ENCODE measurements at places on chromosomes 3 and 15. TPM values are rescaled to one million over a fixed set of nuclear protein-coding genes. Genes with fewer than 3 reads are reported as not detected.
A peak's percentile ranks its signal among the peaks of the same experiment; 100 is the strongest.

The CYP8B1 gene
- polyA plus RNA-seq: not detected

The PDZRN3 gene
- polyA plus RNA-seq: 5.0 TPM

The CACNA2D2 gene
- polyA plus RNA-seq: 19.5 TPM

GRCh38 chr15:36921484-36922091 lies 178.8 kb downstream of the MEIS2 start:
- no peak for DNase-seq

DNA sequence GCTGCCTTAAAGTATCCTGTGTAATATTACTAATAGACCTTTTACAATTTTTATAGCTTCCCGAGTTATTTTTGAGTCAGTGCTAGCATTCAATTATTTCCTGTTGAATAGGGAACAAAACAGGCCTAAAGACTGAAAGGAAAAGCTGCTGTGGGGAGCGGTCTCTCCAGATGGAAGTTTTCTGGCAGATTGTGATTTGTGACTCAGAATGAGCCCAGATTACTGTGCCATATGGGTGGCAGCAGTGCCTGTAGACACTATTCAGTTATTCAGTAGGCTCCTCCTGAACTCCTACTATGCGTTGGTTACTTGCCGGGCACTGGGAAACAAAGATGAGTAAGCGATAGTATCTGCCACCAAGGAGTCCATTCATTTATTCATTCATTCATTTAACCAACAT lies 211.8 kb downstream of the CHST2 start:
- no peak for DNase-seq

DNA sequence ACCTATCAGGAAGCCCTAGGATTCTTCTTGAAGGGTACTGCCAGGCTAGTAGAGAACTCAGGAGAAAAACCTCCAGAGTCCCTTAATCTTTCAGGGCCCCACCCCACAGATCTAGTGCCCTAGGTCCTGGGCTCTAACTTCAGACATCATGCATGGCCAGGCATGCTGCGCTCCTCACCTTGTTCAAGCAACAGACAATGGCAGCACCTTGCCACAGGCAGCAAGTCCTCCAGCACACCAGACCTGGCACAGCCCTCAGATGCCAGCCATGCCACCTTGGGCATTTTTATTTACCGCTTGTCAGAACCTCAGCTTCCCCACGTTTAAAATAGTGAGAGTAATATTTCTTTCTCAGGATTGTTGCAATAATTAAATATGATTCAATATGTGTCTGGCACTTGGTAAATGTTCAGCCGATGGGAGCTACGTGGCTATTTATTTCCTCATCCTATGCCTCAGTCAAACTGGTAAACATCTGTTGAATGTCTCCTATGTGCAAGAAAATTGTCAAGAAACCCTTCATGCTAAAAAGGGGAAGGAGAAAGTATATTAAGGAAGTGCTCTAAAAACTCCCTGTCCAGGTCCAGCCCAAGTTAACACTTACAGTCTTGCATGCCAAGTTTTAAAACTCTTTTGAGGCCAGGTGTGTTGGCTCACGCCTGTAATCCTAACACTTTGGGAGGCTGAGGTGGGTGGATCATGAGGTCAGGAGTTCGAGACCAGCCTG lies 14.5 kb upstream of the CCR1 start:
- DNase-seq: no peak

DNA sequence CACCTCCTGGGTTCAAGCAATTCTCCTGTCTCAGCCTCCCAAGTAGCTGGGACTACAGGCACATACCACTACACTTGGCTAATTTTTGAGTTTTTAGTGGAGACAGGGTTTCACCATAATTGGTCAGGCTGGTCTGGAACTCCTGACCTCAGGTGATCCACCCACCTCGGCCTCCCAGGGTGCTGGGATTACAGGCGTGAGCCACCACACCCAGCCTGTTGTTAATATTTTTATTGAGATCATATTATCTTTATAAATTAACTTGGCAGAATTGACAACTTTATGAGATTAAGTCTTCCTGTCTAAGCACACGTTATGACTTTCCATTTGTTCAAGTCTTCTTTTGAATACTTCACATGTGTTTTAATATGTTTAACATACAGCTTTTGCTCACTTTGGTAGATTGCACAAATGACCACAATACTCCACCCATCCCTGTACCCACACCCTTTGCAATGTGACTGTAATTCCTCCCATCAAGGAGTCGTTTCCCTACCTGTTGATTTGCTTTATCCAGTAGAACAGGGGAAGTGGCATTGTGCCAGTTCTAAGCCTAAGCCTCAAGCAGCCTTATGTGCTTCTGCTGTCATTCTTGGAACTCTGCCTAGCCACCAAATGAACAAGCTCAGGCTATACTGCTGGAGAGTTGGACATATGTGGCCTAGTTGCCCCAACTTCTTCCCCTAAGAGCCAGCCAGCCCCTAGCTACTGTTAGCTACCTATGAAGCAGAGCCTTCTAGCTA lies 8.2 kb downstream of the XYLB start:
- no peak for DNase-seq

DNA sequence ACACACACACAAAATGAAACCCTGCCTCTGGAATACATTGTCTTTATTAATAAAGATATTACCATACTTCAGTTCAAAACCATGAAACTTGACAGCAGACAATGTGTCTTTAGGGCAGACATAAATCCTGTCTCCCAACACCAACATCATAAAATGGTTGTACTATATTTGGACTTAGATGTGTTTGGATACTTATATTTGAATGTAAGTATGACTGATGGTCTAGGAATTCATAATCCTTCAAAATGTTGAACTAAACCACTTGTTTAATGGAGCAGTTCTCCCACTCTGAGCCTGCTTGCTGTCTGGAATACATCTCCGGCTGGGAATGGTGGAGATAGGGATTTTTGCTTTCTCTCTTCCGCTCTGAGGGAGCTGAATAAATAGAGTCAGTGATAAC lies 10.6 kb downstream of the FBN1 start:
- DNase-seq: no peak

- DNase-seq: no peak
Measured at GRCh38 chr3:95775486-95776094, 1038.8 kb upstream of the EPHA6 start.

The SMCO1 gene
- not detected for polyA plus RNA-seq

DNA sequence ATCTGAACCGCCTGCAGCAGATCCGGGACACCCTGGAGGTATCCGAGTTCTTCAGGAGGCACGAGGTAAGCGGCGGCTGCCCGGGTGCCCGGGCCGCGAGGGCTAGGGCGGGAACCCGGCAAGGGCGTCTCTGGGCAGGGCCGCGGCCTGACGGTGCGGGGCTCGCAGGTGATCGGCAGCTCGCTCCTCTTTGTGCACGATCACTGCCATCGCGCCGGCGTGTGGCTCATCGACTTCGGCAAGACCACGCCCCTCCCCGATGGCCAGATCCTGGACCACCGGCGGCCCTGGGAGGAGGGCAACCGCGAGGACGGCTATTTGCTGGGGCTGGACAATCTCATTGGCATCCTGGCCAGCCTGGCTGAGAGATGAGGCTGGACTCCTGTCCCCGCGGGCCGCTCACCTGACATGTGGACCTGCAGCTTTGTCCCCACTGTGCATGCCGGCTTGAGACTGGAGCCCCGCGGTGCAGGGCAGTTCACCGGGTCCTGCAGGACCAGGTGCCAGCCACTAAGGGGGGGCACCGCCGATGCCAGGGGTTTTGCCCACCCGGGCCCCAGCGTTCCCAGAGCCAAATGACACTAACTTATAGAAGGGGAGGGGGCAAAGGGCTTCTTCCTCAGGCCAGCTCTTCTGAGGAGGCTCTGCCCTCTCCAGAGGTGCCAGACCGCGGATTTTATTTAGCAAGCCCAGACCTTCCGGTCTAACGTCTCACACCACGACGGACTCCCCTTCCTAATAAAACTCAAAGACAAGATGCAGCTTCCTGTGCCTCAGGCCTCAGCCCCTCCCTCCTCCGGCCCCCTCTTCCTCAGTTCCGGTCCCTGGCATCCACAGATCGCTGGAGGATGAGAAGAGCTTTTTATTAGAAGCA lies 9.4 kb downstream of the ITPKA start:
- no peak for DNase-seq

DNA sequence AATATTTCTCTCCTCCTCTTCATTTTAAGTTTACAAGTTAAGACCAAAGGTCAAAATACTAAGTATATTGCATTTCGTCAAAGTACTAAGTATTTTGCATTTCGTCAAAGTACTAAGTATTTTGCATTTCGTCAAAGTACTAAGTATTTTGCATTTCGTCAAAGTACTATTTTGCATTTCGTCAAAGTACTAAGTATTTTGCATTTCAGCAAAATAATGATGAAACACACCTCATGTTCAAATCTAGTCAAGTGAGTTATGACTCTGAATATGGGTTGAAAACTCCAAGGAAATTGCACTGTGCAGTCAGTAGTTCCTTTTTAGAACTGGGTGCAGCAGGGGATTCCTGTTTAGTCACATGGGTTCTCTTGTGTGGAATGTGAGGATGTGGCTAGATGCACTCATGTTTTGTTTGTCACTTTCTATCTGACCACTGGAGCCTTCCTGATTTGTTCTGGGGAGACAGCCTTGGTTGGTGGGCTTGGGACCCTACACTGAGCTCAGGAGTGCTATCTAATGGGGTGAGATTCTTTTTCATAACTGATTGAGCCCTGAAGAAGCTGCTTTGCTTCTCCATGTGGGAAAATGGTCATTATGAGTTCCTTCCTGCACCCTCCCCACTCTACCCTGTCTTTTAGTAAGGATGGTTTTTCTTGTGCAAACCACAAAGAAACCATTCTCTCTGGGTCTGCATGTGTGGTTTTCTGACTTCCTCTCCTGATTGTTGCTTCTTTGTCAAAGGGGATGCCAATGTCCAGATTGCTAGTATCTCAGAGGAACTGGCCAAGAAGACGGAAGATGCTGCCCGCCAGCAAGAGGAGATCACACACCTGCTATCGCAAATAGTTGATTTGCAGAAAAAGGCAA lies 73.4 kb downstream of the CCK start:
- DNase-seq: no peak

DNA sequence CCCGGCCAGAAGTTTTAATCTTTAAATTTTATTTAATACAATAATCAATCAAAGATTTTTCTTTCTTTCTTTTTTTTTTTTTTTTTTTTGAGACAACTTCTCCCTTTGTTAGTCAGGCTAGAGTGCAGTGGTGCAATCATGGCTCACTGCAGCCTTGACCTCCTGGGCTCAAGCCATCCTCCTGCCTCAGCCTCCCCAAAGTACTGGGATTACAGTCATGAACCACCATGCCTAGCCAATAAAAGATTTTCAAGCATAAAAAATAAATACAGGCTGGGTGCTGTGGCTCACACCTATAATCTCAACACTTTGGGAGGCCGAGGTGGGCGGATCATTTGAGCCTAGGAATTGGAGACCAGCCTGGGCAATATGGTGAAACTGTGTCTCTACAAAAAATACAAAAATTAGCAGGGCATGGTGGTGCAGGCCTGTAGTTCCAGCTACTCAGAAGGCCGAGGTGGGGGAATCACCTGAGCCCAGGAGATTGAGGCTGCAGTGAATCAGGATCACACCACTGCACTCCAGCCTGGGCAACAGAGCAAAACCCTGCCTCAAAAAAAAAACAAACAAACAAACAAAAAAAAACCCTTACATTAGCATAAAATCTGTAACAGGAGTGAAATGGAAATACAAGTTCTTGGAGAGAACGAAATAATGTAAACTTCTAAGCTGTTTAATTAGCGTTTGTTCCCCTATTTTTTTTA lies 29.1 kb upstream of the SRP14 start:
- no peak for DNase-seq

GRCh38 chr3:115245438-115245837 lies 98.3 kb upstream of the ZBTB20 start:
- no peak for DNase-seq

DNA sequence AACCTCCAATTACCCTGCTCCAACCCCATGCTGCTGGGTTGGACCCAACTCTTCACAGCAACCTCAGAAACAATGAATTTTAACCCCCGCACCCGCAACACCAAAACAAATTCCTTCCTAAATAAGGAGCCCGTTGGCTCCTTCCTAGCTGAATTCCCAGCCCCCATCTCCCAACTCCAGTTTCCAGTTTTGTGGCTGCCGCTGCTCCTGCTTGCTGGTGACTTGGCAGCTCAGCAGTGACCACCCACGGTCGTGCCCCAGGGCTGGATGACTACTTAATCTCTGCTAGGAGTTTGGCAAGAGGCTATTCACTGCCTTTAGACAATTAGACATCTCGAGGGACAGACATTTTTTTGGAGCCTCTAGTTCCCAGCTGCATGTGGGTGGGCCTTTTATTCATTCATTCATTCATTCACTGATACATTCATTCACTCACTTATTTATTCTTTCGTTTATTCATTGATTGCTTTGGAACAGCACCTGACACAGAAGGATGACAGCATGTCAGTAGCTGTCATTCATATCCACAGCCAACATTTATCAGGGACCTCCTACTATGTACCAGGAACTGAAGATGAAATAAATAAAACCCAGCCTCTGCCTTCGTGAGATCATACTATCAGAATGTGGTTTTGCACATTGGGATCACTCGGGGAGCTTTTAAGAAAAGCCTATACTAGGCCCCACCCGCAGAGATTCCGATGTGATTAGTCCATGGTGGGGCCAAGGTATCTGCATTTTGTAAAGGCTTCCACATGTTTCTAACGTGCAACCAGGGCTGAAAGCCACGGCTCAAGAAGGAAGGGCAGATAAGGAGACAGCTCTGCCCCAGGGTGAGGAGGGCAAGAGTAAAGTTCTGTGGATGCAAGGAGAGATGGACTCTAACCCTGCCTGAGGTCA lies 256.5 kb downstream of the SHQ1 start:
- DNase-seq: no peak

The PLA2G4D gene
- polyA plus RNA-seq: 0.05 TPM

GRCh38 chr3:177197727-177198460 lies 612 bp upstream of the TBL1XR1 start:
- DNase-seq: no peak

The GRM2 gene
- 0.45 TPM for polyA plus RNA-seq

GRCh38 chr3:85482213-85482490 lies 523.4 kb downstream of the CADM2 start:
- no peak for DNase-seq

The DLG1 gene
- 20.5 TPM for polyA plus RNA-seq

- DNase-seq: no peak
Measured at GRCh38 chr15:88348579-88349230, 92.2 kb upstream of the NTRK3 start.

- DNase-seq: no peak
Measured at GRCh38 chr3:44659015-44659414, 10.5 kb downstream of the ZNF35 start.

GRCh38 chr3:189718215-189718614 lies 87.0 kb downstream of the TP63 start:
- DNase-seq: no peak

DNA sequence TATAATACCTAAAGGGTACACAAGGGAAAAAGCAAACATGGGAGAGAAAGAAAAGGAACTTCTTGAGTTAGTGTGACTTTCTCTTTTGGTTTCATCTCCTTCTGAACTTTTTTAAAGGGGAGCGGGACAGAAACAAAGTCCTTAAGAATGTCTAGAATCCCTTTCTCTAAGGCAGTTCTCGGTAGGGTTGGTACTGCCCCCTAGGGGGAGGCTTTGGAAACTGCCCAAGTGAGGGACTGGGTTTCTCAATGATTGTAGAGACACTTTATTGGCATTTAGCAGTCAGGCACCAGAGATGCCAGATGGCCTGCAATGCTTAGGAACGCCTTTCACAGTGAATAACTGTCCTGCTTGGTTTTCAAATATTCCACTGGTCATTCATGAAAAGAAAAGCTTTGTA lies 172.7 kb downstream of the WDR72 start:
- peak; percentile 28 for DNase-seq

The UBA7 gene
- polyA plus RNA-seq: 72.9 TPM

The TNFAIP8L3 gene
- polyA plus RNA-seq: 0.87 TPM

- DNase-seq: no peak
Measured at GRCh38 chr15:91599261-91599660, 254.2 kb upstream of the SLCO3A1 start.

The STX19 gene
- polyA plus RNA-seq: 7.5 TPM

The CCR8 gene
- polyA plus RNA-seq: not detected
